ENCODE measurements at places on chromosomes 16 and 17.

GRCh38 chr17:67578142-67578457, 139.6 kb upstream of the NOL11 start:
- no peak for DNase-seq

- DNase-seq, result no peak
Measured at GRCh38 chr17:28379814-28380801, 8.6 kb downstream of the SARM1 start.

DNA sequence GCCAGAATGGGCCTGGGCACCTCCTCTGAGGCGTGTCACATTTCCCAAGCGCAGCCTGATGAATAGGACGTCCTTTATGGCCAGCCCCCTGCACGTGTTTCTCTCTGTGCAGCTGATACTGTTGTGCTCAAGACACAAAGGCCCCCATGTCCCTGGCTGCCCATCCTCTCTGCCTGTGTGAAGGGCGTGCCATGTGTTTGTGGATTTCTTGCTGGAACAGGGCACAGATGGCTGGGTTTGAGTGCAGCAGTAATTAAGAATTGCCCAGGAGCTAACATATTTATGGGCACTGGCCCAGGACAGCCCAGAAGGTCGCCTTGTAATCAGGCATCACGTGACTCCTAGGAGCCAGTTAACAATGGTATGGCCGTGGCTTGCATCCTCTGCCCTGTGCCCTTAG, 181.1 kb downstream of the CCDC182 start:
- DNase-seq, result no peak

- DNase-seq, result no peak
Measured at GRCh38 chr17:82868715-82869131, 28.9 kb upstream of the ZNF750 start.

GRCh38 chr17:16569358-16569712, 331 bp upstream of the ZNF287 start:
- DNase-seq, result no peak

- DNase-seq, result peak; percentile 42
Measured at GRCh38 chr17:40646791-40647623, 611 bp downstream of the SMARCE1 start.

GRCh38 chr16:65500007-65500406, 378.1 kb upstream of the CDH11 start:
- no peak for DNase-seq

DNA sequence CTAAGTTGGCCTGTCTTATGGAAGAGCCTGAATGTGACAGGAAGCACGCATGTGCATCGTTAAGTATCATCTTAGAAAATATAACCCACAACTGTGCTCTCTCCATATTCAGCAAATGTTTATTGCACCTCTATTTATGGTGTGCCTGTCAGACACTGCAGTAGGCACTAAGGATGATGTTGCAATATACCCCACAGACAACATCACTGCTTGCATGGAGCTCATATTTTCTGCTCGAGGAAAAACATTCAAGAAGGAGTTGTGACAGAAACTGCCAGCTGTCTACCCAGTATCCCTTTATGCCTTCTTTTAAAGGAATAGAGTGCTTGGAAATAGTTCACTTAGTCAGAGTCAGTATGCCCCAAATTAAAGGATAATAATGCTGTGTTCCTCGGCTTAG, 132.3 kb upstream of the RBFOX1 start:
- no peak for DNase-seq

DNA sequence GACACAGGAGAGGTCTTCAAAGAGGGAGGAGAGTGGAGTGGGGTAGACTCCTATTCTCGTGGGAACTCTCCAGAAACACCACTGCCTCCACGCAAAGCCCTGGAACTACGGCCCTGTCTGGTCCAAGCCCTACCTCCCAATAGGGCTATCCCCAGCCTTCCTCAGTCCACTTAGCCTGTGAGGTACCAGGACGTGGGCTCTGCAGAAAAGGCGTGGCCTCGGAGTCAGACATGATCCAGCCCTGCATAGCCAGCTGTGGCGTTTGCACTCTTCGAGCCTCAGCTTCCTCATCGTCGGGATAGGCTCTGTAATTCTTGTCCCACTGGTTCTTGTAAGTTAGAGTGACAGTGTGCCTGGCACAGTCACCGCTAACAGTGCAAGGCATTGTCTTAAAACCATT, 13.8 kb downstream of the ENDOV start:
- DNase-seq, result no peak

DNA sequence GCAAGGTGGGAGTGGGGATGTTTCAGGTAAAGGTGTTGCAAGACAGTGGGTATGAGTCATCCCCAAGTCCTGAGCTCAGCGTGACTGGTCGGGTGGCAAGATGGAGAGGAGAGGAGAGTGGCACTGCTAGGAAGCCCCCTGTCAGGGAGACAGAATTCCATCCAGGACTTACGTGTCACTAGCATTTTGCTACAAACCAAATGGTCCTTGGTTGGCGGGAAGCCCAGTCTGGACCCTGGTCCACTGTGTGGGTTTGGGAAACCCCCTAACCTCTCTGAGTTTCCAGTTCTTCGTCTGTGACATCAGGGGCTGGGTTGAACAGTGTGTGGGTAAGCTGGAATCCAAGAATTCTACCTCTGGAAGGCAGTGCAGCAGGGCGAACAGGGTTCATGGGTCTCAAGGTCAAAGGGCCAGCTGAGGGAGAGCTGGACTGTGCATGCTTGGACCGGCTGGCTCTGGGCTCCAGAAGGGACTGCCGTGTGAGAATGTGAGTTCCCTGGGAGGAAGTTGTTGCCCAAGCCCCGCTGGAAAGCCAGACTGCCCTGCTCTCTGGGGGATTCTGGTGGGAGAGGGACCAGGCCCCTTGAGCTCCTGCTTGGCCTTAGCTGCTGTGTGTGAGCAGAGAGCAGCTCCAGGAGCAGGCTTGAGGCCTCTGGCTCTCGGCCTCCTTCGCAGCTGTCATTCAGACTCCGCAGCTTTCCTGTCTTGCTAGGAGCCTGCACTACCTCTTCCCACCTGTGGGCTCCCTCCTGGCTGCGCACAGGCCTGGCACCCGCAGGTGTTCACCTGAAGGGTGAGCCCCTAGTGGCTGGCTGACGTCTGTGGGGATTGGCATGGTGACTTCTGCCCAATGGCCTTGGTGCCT, 84.6 kb downstream of the NT5M start:
- no peak for DNase-seq

DNA sequence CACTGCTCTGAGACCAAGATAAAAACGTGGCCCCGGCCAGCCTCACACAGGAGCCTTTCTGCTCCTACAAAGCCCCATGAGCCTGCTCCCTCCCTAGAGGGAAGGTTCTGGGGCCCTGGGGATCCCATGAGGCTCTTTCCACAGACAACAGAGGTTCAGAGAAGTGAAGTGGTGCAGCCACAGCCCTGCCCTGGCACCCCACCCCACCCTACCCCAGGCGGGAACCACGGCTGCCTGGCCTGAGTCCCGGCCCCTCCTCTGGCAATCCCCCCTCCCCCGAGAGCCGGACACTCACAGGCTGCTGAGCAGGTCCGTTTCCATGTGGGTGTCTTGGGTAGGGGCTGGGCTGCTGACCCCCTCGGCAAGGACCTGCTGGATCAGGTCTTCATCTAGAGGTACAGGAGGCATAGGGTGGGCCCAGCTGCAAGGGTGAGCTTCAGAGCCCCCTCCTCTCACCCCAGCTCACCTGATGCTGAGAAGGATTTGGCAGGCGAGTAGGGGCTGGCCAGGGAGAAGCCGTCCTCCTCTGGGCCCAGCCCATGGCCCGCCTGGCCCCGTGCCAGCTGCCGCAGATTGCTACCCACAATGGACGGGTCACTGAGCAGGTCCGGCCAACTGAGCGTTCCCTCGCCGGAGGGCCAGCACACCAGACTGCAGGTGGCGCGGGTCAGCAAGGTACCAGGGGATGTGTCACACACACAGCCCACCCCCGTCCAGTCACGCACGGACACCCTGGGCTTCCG, 38.7 kb downstream of the PKD1 start:
- no peak for DNase-seq

GRCh38 chr17:11990363-11990983, 6.8 kb downstream of the ZNF18 start:
- DNase-seq, result no peak

GRCh38 chr17:49457564-49458535, 37.2 kb upstream of the NGFR start:
- DNase-seq, result peak; percentile 67

- DNase-seq, result no peak
Measured at GRCh38 chr16:86718118-86718517, 139.8 kb downstream of the FOXL1 start.

DNA sequence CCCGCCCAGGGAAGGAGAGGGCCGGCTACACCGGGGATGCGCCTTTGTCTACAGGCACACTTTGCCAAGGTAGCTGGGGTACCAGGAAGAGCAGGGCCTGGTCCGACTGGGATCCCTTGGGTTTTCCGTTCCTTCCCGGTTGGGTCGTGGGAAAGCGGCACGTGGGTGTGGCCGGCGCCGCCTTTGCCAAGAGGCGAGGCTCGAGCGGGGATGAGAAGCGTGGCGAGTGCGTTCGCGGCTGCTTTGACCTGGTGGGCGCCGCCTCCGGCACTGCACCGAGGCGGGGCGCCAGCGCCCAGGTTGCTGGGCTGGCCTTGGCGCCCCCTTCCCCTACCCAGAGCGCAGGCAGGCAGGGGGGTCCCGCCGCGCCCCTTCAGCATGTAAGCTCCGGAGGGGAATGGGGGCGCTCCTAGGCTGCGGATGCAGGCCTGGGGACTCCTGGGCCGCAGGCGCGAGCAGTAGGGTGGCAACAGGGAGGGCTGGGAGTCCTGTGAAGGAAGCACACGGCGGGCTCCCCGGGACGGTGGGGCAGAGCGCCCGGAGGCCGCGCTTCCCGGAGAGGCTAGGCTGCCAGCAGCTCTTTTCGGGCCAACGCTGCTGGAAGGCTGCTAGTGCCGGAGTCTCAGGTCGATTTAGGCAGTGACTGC, 2.0 kb downstream of the HAS3 start:
- no peak for DNase-seq

All from Jurkat, Clone E6-1 (cell line).